ENCODE measurements at places on chromosomes 12 and 14. TPM values are rescaled to one million over a fixed set of nuclear protein-coding genes. Genes with fewer than 3 reads are reported as not detected.

GRCh38 chr12:52975204-52975603, 26.3 kb downstream of the KRT18 start:
- no peak for DNase-seq

GRCh38 chr14:68951035-68951797, 27.9 kb downstream of the ACTN1 start:
- peak; percentile 86 for DNase-seq

GRCh38 chr12:56014205-56014604, 6.6 kb upstream of the IKZF4 start:
- DNase-seq: no peak

DNA sequence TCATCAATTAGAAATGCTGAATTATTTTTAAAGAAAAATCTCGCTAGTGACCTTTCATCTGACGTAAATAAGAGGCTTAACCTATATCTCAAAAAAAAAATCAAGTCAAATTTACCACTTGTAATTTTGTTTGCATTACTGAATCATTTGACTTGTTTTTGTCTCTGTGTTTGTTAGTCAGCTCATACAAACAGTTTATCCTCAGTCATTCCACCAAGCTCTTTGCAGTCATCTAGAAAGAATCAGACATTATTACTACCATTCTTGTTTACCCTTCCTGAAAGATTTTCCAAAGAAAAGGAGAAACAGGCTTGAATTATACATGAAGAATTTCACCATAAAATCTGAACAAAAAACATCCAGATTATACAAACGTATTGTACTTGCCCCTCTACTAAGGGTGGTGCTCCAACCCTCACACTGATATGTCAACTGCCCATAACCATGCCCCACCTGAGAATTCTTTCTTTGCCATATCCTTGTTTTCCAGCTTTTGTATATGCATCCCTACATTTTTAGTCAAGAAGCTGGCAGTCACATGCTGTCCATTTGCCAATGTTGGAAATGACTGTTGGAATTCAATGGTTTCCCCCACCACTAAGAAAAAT, 257.2 kb downstream of the PAWR start:
- no peak for DNase-seq

Gene AQP6
- total RNA-seq: not detected

DNA sequence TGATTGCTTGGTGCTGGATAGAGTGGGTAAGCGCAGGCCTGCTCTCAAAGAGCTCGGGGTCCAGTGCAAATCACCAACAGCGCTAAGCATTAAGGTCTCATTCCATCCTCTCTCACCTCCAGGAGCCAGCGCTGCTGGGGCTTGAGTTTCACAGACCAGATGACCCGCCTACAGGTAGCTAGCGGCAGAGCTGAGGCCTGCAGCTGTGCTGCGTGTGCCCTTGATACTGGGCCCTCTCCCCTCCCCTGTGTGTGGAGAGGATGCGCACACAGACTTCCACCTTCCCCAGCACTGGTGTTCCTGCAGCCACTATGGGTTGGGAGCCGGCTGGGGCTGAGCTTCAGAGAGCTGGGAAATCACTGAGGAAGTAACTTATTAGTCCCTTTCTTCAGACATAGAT, 149.9 kb downstream of the CALM1 start:
- DNase-seq: no peak

DNA sequence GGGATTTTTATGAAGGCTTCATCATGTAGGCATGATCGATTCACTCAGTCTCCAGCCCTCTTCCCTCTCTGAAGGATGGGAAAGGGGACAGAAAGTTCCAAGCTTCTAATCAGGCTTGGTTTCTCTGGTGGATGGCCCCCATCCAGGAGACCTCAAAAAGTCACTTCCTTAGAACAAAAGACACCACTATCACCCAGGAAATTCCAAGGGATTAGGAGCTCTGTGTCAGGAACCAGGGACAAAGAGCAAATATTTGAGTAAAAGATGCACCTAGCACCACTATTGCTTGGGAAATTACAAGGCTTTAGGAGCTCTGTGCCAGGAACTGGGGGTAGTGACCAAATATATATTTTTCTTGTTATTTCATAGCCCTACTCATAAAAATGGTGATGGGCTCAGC, 33.6 kb upstream of the TMX1 start:
- DNase-seq: no peak

GRCh38 chr12:70671698-70672097, 34.5 kb upstream of the PTPRB start:
- no peak for DNase-seq

DNA sequence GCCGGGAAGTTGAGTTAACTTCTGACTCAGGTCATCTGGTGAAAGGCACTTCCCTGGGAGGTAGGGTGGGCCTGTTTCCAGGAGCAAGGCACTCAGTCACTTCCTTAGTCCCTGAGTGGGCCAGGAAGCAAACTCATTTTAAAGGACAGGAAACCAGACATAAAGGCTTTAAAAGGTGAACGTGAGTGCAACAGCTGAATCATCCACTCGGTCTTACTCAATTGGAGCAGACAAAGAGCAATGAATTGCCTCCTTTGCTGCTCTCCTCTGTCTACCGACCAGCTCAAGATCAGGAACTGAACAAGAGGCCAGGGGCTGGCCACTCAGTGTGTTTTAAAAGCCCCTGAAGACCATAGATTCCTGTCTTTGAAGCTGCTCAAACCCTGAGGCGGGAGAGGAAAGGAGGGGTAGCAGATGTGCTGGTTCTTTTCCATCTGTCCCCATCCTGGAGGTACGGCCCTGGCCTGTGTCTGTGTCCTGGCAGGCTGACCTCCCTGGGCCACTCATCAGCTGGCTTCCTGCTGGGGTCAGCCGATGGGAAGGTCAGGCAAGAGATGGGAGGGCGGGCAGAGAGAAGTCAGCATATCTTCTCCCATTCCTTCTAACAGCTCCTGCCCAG, 148.9 kb downstream of the PPM1H start:
- peak; percentile 81 for DNase-seq

DNA sequence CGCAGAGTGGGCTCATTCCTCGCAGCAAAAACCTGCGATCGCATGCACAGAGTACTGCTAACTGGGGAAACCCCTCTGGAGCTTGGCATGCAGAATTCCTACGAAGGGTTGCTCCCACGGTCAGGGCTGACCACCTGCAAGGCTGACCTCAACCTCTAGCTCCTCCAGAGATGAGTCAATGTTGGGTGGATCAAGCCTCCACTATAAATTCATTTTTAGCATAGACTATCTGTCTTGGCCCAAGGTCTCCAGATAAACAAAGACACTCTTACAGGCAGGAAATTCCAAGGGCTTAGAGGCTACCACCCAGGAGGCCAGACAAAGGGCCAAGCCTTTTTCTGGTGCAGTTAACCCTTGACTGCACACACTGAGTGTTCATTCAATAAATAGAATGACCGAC, 296.5 kb downstream of the TMEM132D start:
- DNase-seq: peak; percentile 91

DNA sequence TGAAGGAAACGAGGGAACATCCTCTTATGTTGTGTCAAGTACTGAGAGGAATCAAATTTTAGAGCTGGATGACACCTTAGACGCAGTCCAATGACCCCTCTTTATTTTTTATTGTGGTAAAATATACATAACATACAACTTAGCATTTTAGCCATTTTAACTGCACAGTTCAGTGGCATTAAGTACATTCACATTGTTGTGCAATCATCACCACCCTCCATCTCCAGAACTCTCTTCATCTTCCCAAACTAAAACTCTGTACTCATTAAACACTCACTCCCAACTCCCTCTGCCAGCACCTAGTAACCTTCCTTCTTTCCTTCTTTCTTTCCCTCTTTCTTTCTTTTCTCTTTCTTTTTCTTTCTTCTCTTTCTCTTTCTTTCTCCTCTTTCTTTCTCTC, 97.2 kb upstream of the SLC24A4 start:
- DNase-seq: no peak

DNA sequence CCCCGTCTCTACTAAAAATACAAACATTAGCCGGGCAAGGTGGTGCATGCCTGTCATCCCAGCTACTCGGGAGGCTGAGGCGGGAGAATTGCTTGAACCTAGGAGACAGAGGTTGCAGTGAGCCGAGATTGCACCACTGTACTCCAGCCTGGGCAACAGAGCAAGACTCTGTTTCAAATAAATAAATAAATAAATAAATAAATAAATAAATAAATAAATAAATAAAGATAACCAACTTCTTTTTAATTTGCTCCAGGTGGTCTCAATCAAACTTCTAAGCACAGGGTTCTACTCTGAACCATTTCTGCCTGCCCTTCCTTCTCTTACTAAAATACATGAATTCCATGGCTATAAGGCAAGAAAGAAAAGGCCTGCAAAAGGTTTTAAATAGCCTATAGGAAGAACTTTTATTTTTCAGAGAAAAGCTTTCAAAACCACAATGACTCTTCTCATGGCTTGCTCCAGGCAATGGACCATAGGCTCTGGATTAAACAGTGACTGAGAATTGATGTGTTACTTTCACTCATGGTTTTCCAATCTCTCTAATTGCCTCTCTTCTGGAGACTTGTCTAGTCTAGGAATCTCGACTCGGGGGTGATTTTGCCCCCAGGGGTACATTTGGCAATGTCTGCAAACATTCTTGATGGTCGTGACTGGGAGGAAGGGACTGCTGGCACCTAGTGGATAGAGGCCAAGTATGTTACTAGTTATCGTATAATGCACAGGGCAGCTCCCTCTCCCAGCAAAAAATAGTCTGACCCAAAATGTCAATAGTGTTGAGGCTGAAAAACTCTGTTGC, 14.4 kb downstream of the IGF1 start:
- DNase-seq: no peak

Gene PRDM4
- 16.9 TPM for total RNA-seq

GRCh38 chr14:104520620-104521410, 58.7 kb upstream of the C14orf180 start:
- DNase-seq: no peak

Gene PTPN6
- 30.2 TPM for total RNA-seq

DNA sequence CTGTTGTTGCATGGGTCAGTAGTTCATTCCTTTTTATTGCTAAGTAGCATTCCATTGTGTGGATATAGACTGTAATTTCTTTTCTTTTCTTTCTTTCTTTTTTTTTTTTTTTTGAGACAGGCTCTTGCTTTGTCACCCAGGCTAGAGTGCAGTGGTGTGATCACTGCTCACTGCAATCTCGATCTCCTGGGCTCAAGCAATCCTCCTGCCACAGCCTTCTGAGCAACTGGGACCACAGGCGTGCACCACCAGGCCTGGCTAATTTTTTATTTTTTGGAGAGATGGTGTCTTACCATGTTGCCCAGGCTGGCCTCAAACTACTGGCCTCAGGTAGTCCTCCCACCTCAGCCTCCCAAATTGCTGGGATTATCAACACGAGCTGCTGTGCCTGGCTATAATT, 5.2 kb downstream of the ATP6V0A2 start:
- DNase-seq: no peak

All from Caki2 (cell line).